Cardiac ventricle fibroblast (primary cell): ENCODE measurements at places on chromosomes 5 and 9. TPM values are rescaled to one million over a fixed set of nuclear protein-coding genes. Genes with fewer than 3 reads are reported as not detected.

FGD3 gene
- total RNA-seq: not detected in 2 replicates

NUTM2G gene
- total RNA-seq: not detected in 2 replicates

KCNV2 gene
- total RNA-seq: not detected in 2 replicates

TRIM36 gene
- 0.12 TPM in 1 of 2 replicates, not detected in the other for total RNA-seq

CER1 gene
- not detected in 2 replicates for total RNA-seq

TAF11L5 gene
- not detected in 2 replicates for total RNA-seq

EIF4E1B gene
- total RNA-seq: not detected in 2 replicates

DND1 gene
- total RNA-seq: not detected in 2 replicates

QRFP gene
- not detected in 2 replicates for total RNA-seq

RC3H2 gene
- total RNA-seq: 24.6 and 25.1 TPM in 2 replicates

CCDC192 gene
- not detected in 2 replicates for total RNA-seq

FCN2 gene
- total RNA-seq: not detected in 2 replicates

CCDC127 gene
- 6.0 and 6.1 TPM in 2 replicates for total RNA-seq

PIP5KL1 gene
- total RNA-seq: 0.44 and 4.5 TPM in 2 replicates

COL5A1 gene
- total RNA-seq: 582 and 650 TPM in 2 replicates

DDX4 gene
- total RNA-seq: not detected in 2 replicates

ZNF300 gene
- 2.6 and 3.8 TPM in 2 replicates for total RNA-seq

CDH6 gene
- 0.83 and 1.5 TPM in 2 replicates for total RNA-seq

NFIB gene
- 115 and 118 TPM in 2 replicates for total RNA-seq

GPR151 gene
- total RNA-seq: not detected in 2 replicates

COL23A1 gene
- total RNA-seq: 0.29 and 0.75 TPM in 2 replicates

MACROH2A1 gene
- total RNA-seq: 92.7 and 102 TPM in 2 replicates
